Esophagus squamous epithelium (tissue), 5 donors: ENCODE measurements at places on chromosomes 3 and 15.

DNA sequence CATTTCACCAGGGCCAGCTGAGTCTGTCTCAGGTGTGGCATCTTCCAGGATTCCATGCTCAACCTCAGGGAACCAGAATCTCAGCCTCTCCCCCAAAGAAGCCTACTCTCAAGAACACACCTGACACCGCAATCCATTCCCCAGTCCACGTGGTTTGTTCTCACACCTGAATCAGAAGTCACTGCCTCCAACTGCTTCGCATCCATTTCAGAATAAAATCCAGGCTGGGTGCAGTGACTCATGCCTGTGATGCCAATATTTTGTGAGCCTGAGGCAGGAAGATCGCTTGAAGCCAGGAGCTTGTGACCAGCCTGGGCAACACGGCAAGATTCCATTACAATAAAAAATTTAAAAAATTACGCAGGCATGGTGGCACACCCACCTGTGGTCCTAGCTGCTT lies 212.2 kb downstream of the FOXP1 start:
- DNase-seq, result no peak

DNA sequence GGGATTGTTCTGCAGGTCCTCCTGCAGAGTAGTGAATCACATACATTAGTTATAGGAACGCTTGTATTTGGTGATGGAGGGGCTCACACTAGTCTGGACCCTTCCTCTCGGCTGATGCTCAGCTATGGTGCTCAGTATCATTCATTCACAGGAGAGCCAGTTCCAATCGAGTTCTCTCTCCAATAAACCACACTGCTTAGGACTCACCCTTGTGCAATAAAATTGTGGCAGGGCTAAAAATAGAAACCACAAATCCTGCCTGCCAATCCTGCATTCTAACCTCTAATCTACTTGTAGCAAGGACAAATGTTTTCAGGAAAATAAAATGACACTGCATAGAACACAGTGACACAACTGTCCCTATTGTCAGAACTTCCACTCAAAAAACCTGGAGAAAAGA lies 138.4 kb upstream of the TBL1XR1 start:
- DNase-seq, result no peak

GRCh38 chr3:22115581-22115980 lies 364.6 kb upstream of the ZNF385D start:
- DNase-seq, result no peak

GRCh38 chr3:56154297-56154696 lies 314.0 kb downstream of the ERC2 start:
- no peak for DNase-seq

DNA sequence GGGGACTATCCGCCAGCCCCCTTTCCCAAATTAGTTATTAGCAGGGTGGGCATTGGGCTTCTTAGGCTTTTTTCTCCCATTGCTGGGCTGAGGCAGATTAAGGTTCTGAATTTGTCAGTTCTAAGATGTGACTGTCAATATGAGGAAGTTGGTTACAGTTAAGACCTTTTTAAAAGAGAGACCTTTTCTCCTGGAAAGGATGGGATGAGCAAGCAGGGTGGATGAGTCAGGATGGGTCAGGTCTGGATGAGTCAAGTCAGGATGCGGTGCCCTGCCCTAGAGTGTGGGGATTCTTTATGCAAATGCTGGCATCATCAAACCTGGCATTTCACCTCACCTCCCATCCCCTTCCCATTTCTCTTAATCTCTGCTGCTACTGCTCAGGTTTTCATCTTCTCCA lies 1.9 kb downstream of the AEN start:
- no peak for DNase-seq
